ENCODE measurements at places on chromosomes 5 and 9. TPM values are rescaled to one million over a fixed set of nuclear protein-coding genes. Genes with fewer than 3 reads are reported as not detected.

DNA sequence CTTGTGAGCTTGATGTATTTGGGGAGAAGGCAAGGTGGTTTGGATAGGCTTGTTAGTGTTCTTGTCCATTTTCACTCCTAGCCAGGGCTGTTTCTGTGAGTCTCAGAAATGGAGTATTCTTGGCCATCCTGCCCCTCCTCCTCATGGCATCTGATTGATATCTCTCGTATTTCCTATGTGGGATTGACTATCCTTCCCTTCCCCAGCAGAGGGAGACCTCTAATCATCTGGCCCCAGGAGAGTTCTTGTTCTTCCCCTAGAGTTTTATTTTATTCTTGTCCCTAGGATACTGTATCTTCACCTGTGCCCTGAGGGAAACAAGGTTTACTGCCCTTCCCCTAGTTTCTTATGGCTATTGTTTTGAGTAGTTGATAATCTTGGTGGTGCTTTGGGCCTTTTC, 114.4 kb downstream of the VPS13A start:
- H3K27ac ChIP-seq, result no peak overlapping the region
- no peaks in the 10 kb centered on the region for H3K4me1 ChIP-seq
- no peak overlapping the region for H3K4me3 ChIP-seq
- H3K36me3 ChIP-seq, result no peaks in the 10 kb centered on the region

DNA sequence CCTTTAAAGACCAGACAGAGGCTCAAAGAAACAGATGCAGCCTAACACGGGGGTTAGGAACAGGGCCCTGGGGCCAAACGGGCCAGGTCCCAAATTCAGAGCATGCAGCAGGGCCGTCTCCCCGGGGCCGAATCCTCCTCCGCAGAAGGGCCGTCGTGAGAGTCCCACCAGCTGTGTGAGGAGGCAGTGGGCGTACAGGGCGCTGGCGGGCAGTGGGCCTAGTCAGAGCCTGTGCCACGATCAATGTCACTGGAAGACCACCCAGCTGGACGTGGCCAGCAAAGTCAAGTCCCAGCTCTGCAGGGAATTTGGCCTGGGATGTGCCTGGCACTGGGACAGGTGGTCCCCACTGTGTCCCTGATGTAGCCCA, 15.8 kb upstream of the FCN2 start:
- no peaks in the 10 kb centered on the region for H3K27me3 ChIP-seq
- no peak overlapping the region for H3K4me3 ChIP-seq
- no peak for DNase-seq
- no peak overlapping the region for H3K27ac ChIP-seq
- no peaks in the 10 kb centered on the region for H3K36me3 ChIP-seq

DNA sequence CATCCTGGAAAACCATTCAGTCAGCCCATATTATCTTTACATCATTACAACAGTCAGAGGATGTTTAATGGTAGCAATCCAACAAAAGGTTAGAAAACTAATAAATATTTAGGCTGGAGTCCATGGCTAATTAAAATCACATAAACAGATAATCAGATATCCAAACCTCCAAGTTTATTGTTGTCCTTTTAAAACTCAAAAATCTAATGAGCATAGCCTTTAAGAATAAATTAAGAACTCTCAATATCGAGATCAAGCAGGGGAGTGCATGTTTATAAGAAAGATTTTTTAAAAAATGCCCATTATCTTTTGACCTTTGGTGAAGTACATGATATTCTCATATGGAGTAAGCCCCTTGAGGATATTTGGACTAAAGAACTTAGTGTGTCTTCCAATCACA, 842.9 kb upstream of the SEMA6A start:
- no peak overlapping the region for H3K27ac ChIP-seq
- no peaks in the 10 kb centered on the region for H3K36me3 ChIP-seq
- no peak for DNase-seq
- H3K27me3 ChIP-seq, result no peaks in the 10 kb centered on the region

DNA sequence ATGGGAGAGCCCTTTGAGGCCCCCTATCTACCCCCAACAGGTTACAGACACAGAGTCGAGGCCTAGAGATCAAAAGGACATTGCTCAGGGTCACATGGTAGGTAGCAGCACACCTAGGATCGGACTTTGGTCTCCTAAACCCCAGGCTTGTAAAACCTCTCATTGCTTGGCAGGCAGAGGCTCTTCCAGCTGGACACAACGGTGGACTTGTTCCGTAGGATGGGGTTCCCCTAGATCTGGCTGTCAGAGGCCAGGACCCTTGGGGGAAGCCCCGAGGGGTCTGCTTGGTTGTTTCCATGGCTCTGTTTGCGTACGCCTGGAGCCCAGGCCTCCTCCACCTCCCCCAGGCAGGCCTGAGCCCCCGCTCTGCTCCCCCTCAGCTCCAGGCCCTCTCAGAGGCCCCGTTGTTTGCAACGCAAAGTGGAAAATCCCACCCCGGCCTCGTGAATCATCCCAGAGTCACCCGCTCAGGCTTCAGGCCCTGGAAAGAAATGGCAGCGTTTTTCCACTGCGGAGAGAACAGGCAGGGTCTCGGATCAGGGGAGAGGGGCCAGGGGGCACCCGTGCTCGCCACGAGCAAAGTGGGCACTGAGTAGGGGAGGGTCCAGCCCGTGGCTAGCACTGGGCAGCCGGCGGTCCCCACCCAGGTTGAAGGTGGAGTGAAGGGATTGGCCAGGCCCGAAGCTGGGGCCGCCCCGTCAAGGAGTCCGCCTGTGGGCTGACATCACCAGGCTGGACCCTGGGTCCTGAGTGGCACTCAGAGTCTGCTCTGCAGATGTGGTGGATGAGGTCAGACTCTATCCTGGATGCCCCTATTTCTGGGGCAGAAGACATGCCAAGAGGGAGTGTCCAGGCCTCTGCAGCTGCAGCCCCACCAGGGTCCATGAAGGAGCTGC, 19.8 kb downstream of the COL27A1 start:
- H3K27ac ChIP-seq, result no peak overlapping the region
- no peaks in the 10 kb centered on the region for H3K27me3 ChIP-seq
- no peak overlapping the region for H3K4me3 ChIP-seq
- H3K4me1 ChIP-seq, result no peaks in the 10 kb centered on the region
- H3K36me3 ChIP-seq, result no peaks in the 10 kb centered on the region

DNA sequence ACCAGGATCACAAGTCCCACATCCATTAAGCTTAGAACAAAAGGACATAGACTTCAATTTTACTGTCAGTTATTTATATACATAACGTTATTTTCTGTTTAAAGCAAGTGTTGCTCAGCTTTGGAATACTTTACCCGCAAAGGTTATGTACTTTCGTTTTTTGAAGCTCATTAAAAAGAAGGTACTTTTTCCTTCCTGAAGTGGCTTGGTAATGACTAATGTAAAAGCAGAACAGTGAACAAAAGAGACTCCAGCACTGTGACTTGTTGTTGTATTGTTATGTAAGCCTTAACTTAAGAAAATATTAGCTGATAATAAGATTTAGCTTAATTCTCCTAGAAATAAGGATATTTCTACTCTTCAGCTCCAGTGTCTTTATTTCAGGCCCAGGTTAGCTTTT, 97.3 kb upstream of the SLCO6A1 start:
- no peak for DNase-seq
- H3K27ac ChIP-seq, result no peak overlapping the region
- no peak overlapping the region for H3K4me3 ChIP-seq
- H3K27me3 ChIP-seq, result no peaks in the 10 kb centered on the region
- no peaks in the 10 kb centered on the region for H3K36me3 ChIP-seq
- no peaks in the 10 kb centered on the region for H3K4me1 ChIP-seq

PCDH12 gene
- total RNA-seq, result 7.7 TPM

TMEM174 gene
- 1.5 TPM for total RNA-seq

CER1 gene
- not detected for total RNA-seq

NR6A1 gene
- total RNA-seq, result 20.4 TPM

Measured in thyroid gland (tissue), 4 donors.